ENCODE measurements at places on chromosomes 16 and 17. TPM values are rescaled to one million over a fixed set of nuclear protein-coding genes. Genes with fewer than 3 reads are reported as not detected.

The CES5A gene
- not detected for total RNA-seq

The SLC35G6 gene
- total RNA-seq = not detected

The CACNG1 gene
- not detected for total RNA-seq

The HP gene
- 0.49 TPM for total RNA-seq

The NPLOC4 gene
- 59.7 TPM for total RNA-seq

The RDM1 gene
- total RNA-seq = not detected

The FBXL16 gene
- total RNA-seq = 1.6 TPM

The MILR1 gene
- 1.8 TPM for total RNA-seq

The ALOX12 gene
- not detected for total RNA-seq

The ESRP2 gene
- total RNA-seq = under 0.01 TPM

The ZBTB4 gene
- total RNA-seq = 42.5 TPM

Data from sigmoid colon (tissue), 7 donors.